ENCODE measurements at places on chromosomes 3 and 15. TPM values are rescaled to one million over a fixed set of nuclear protein-coding genes. Genes with fewer than 3 reads are reported as not detected.

The ZIC1 gene
- 0.10 TPM for total RNA-seq

The AADACL2 gene
- 0.10 TPM for total RNA-seq

The ISLR2 gene
- 1.7 TPM for total RNA-seq

The PIGZ gene
- total RNA-seq: 11.1 TPM

The MRAS gene
- total RNA-seq: 17.9 TPM

The UNC13C gene
- total RNA-seq: 10.3 TPM

The NEK10 gene
- total RNA-seq: 2.0 TPM

The NT5DC2 gene
- 167 TPM for total RNA-seq

The GPR62 gene
- not detected for total RNA-seq

The ACAA1 gene
- total RNA-seq: 141 TPM

The CCDC13 gene
- total RNA-seq: 0.63 TPM

The ASB14 gene
- not detected for total RNA-seq

The MBD4 gene
- 25.0 TPM for total RNA-seq

The HYAL1 gene
- 34.3 TPM for total RNA-seq

The ARMC8 gene
- 52.4 TPM for total RNA-seq

The SAMD7 gene
- not detected for total RNA-seq

Data from hepatocyte (in vitro differentiated cells).